Stimulated activated CD4-positive, alpha-beta T cell treated with anti-CD3 and anti-CD28 coated beads, TNF-alpha, amount 100 ng/mL, for 24 hours (primary cell): ENCODE measurements at places on chromosomes 6 and 20.

DNA sequence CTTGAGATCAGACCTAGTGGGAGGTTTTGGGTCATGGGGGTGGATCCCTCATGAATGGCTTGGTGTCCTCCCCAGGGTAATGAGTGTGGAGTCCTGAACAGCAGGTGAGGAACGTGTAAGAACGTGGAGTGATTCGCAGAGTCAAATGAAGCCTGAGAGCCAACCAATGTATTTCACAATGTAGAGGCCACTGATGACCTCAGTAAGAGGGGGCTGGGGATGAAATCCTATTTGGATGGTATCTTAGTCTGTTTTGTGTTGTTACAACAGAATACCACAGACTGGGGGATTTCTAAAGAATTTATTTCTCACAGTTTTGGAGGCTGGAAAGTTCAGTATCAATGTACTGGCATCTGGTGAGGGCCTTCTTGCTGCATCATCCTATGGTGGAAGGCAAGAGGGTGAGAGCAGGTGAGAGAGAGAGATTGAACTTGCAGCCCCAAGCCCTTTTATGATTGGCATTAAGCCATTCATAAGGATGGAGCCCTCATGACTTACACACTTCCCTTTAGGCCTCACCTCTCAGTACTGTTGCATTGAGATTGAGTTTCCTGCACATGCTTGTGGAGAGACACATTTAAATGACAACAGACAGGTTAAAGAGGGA lies 47.3 kb upstream of the HIVEP1 start:
- no peak for DNase-seq

- no peak for DNase-seq
Observed at GRCh38 chr6:12147557-12148316, 135.6 kb downstream of the HIVEP1 start.

- DNase-seq = no peak
Observed at GRCh38 chr6:97187951-97188350, 95.1 kb downstream of the MMS22L start.

DNA sequence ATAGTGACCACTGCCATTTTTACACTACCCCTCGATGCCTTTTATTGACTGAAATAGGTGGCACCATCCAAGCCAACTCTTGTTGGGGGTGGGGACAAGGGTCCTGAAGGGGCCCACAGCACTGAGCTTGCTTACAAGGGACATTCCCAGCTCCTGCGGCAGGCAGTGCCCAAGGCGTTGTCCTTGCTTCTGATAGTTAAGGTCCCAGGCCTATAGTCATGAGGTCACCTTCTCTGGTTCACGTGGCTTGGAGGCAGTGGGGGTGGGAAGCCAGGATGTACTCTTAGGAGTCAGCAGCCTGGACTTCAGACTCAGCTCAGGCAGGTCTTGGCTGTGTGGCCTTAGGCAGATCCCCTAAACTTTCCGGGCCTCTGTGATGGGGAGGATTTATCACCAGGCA lies 48.6 kb downstream of the TOX2 start:
- no peak for DNase-seq

DNA sequence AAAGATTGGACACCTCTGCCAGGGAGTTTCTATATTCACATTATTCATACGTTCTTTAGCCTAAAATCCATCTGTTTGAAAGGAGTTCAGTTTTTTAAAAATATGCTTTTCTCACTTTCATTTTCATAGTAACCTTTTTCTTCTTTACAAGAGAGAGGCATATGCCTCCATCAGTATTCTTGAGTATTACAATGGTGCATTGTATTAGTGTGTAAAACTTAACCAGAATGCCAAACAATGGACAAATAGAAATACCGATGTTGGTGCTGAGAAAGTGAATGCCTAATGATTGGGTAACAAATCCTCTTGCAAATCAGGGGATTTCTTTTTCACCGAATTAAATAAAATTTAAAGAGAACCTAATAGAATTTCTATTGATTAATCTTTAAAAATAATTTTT lies 163.2 kb upstream of the LAMA2 start:
- DNase-seq = no peak

DNA sequence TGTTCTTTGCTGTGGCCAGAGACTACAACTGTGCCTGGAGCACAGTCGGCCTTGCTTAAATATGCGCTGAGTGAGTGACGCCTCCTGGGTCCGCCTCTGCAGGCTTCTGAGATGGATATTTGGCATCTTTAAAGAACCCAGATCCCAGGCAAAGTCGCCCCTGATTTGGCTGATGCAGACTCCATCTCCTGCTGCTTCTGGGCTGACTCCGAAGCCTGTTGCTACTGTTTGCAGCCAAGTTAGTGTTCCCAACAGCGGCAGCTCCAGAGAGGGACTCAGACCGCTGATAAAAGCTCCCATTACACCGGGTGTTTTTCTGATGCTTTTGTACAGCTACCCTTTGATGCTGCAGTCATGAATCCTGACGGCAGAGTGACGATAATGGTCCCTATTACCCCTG lies 83.0 kb upstream of the SULF2 start:
- DNase-seq = no peak

DNA sequence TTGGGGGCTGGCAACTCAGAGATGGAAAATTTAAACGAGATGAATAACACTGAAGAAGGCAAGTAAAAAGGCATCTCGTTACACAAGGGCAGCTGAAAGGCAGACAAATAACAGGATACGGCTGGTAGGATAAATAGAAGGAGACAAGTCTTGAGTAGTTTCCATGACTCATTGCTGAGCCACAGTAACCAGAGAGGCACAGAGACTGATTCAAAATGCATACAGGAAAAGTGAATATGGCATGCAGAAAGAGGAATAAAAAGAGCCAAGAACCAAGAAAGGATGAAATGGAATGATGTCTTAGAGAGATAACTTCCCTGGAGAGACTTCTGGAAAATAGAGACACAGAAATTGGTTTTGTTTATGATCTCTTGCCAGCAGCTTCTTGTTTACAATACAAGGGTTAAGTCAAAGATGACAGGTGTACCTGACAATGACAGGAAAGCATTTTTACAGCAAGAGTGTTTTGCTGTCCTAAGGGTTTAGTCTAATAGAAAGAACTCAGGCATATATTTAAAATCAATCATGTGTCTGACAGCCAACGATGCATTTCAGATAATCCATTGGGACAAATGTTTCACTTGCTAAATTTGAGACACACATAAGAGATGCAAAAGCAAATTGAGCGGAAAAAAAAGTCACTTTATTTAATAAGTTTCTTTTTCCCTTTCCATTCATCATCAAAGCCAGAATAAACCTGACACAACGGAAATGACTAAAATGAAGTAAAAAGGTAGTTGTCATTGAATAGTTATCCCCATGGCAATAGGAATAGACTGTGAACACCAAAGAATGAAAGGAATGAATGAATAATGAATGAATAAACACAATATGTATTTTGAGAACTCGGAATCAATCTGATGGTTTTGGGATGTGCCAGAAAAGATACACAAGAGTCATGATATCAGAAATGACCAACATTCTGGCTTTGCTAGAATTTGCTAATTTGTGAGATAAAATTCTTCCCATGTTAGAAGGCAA lies 68.0 kb upstream of the KCNQ5 start:
- DNase-seq = no peak

GRCh38 chr6:167428664-167429333 lies 103.9 kb downstream of the TTLL2 start:
- DNase-seq = no peak

DNA sequence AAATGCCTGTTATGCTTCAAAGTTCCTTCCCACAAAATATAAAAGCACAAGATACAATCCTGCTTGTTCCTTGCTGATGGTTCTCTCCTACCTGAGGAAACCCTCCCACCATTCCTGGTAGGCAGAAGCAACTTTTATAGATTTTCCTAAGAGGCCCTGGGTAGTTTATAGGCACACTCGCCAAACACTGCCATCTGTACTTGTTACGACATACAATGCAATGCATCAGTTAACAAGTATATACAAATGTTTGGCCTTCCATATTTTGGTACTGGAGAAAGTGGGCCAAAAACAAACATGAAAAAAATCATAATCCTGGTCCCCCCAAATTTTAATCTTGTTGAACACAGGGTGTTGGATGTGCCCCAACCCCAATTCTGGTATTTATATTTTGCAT lies 16.6 kb downstream of the MCM9 start:
- no peak for DNase-seq

GRCh38 chr6:49856282-49856681 lies 10.1 kb downstream of the CRISP1 start:
- no peak for DNase-seq

DNA sequence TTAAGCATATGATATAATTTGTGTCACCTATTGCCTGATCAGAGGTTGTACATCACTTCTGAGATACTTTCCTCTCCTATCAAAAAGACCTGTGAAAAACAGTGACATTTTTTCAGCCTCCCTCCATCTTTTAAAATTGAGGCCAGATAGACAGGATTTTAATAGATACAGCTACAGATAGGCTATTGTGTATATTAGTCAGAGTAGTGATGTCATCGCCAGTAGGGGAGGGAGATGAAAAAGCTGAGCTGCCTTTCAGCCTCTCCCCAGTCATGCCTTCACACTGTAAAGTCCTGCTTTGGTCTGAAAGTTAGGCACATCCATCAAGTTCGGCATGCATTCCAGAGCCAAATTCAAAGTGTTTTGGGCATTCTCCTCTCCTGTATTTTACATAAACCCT lies 7.9 kb upstream of the PABPC1L start:
- DNase-seq = no peak

- no peak for DNase-seq
Observed at GRCh38 chr6:116557893-116558292, 4.3 kb downstream of the CALHM4 start.

GRCh38 chr20:48538856-48539255 lies 288.9 kb downstream of the PREX1 start:
- DNase-seq = no peak

DNA sequence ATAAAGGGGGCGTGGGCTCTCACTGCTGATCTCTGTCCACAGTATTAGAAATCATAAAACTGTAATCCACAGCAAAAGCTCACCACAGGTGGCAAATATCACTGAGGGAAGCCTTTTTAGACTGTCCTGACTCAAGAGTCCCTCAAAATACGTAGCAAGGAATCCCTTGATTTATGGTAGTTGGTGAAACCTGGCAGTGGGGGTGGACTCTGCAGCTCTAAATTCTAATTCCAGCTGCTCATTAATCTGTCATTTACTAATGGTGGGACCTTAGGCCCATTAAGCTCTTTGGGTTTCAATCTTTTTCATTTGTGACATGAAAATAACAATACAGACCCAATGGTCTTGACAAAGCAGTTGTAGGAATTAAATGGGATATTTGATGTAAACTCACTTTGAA lies 32.3 kb downstream of the GMDS start:
- no peak for DNase-seq

GRCh38 chr6:109485266-109485935 lies 2.4 kb upstream of the ZBTB24 start:
- DNase-seq = no peak

DNA sequence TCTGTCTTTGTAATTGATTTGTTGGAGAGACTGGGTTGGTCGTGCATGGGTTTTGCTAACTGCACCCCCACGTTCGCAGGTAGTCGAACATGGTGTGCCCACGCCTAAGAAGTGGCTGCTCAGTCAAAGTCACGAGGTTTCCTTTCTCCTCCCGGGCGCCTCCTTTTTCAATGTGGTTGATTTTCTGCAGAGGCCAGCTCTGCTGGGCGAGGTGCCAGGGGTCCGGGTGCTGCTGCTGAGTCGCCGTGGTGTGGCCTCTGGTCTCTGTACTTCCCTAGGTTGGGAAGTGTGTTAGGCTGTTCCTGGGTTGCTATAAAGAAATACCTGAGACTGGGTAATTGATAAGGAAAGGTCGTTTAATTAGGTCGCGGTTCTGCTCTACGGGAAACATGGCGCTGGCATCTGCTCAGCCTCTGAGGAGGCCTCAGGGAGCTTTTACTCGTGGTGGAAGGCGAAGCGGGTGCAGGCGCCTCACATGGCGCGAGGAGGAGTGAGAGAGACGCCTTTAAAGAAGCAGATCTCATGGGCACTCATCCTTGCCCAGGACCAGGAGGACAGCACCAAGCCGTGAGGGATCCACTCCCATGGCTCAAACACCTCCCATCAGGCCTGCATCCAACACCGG lies 14.1 kb downstream of the OSBPL2 start:
- no peak for DNase-seq

DNA sequence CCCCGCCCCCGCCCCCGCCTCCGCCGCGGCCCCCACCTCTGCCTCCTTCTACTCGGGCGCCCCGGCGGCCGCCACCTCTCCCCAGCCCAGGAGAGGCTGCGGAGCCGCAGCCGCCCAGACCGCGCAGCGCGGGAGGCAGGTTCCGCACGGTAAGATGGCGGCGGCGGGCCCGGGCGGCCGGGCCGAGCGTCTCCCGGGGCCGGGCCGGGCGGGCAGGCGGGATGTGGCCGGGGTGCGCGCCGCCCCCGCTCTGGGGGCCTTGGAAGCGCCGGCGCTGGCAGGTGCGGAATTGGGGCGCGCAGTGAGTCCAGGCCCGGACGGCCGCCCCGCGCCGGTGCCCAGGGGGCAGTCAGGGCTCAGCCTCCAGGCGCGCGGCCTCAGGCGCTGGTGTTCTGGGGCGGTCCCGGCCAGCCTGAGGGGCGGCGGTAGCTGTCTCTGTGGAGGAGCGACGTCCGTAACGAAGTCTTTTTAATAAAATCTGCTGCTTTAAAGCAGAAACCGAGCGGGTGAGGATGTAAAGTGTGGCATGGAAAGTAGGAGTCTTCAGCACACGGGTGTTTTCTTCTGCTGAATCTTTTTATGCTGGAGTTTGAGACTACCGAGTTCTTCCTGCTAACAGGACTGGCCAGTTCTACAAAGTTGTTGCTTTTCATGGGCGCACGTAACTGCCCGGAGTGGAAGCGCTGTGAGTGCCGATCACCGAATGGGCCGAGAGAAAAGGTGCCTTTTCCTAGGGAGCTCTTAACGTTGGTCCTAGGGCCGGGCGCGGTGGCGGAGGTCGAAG lies at the start of gene GID8:
GID8 (plus strand) TSS at position 43 of the 784 bp plus-strand sequence. CDS start 3,356 bp downstream, outside the sequence.
- DNase-seq = no peak

DNA sequence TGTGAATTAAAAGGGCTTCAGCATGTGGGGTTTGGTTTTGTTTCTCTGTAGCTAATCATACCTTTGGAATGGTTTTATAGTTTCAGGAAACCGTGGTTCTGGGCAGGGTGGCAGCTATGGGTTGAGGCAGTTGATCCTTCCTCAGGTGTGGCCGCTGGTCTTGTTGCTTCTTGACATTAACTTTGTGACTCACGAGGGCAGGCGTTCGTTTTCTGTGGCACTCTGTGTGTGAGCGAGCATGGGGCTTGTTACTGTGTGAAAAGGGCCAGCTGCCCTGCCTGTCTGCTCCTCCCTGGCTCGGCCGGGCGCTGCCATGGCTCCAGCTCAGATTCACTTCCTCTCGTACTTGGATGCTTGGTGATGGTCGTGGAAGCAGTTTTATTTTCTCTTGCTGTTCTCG lies 16.2 kb downstream of the DNAJC5 start:
- no peak for DNase-seq

DNA sequence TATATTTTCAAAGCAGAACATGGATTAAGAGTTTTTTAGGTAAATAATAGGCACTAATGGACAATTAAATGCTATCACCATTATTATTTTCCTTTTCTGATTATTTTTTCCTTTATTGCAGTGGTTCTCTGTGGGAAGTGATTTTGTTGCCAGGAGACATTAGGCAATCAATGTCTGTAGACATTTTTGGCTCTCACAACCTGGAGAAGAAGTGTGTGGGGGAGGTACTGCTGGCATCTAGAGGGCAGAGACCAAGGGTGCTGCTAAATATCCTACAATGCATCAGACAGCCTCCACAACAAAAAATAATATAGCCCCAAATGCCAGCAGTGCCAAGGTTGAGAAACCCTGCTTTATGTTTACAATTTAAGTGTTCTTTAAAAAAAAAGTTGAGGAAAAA lies 8.3 kb downstream of the IFNGR1 start:
- no peak for DNase-seq
